ENCODE measurements at places on chromosomes 5 and 9.

DNA sequence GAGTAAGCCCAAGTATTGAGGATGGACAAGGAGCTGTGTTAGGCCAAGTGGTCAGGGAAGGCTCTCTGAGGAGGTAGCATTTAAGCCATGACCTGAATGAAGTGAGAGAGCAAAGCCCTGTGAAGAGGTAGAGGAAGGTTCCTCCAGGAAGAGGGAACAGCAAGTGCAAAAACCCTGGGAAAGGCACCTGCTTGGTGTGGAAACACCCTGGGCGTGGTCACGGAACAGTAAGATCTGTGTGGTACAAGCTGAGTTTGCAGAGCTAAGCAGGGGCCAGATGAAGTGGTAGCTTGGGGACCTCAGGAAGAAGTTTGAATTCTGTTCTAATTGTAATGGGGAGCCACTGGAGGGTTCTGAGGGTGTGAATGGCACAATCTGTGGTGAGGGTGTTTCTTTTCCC lies 310.2 kb downstream of the ARHGAP26 start:
- no peak for DNase-seq

GRCh38 chr5:97406946-97407676 lies 224.1 kb upstream of the RIOK2 start:
- no peak for DNase-seq

GRCh38 chr9:35960039-35960655 lies 2.2 kb upstream of the OR2S2 start:
- no peak for DNase-seq

DNA sequence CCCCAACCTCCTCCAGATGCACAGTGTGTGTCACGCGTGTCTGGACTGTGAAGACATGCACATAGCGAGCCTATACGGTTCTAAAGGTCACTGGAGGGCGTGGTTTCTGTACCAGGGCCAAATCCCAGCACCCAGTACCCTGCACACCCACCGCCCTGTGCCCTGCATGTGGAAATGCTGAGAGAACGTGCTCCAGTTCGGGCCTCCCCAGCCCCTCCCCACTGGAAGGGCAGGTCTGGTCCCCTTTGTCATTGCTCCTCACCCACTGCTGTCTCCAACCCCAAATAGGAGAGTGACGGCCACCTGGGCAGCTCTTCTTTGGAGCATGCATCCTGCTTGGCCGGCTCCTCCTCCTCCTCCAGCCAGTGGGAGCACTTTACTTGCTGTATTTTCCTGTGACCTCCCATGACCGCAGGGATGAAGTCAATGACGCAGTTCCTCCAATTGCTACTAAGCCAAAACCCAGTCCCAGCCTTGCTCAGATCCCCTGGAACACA lies 116.7 kb downstream of the WNK2 start:
- DNase-seq = peak; percentile 11

DNA sequence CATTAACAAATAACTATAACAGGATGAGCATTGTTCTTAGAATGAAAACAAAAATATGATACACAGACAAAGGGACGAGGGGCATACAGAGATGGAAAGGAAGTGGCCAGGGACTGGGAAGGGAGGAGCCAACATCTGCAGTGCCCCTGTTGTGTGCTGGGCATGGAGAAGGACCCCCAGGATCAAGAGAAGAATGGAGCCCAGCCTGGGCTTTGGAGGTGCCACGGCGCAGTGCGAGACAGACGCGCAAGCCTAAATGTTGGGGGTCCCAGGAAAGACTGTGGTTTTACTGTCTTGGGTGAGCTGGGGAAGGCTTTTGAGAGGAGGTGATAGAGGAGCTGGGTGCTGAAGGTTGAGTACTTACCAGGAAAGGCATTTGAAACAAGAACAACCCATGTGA lies 28.4 kb upstream of the DUSP1 start:
- no peak for DNase-seq

- no peak for DNase-seq
These were observed 257.4 kb downstream of the ENC1 start for GRCh38 chr5:74382987-74383593.

DNA sequence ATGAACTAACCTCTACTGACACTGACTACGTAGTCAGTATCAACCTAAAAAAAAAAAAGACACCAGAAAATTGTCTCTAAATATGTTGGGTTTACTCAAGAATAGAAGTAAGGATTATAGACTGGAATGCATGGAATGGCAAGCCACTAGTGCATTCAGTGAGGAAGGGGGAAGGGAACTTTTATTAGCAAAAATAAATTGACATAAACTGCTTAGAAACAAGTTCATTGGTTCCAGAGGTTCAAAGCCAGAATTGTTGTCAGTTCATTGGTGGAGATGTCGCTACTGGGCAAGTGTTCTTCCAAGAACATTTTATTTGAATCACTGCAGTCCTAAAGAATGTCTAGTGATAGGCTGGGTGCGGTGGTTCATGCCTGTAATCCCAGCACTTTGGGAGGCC lies 26.1 kb upstream of the AOPEP start:
- DNase-seq = no peak

GRCh38 chr5:140317859-140318258 lies 15.0 kb upstream of the PFDN1 start:
- no peak for DNase-seq

DNA sequence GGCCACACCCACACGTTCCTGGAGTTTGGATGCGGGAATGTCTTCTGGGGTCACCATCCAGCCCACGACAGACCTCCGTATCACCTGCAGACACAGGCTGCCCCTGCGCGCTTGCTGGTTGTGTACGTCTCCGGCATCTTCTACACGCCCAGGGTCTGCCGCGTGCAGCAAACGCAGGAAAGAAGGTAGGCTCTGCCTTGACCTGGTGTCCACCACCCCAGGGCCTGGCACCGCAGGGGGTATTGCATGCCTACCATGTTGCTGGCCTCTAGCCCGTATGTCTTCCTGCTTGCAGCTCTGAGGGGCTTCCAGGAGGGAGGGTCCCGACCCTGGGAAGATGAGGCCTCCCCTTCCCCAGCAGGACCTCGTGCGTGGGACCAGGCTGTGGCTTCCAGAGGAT lies 298.8 kb upstream of the IRX4 start:
- DNase-seq = no peak

DNA sequence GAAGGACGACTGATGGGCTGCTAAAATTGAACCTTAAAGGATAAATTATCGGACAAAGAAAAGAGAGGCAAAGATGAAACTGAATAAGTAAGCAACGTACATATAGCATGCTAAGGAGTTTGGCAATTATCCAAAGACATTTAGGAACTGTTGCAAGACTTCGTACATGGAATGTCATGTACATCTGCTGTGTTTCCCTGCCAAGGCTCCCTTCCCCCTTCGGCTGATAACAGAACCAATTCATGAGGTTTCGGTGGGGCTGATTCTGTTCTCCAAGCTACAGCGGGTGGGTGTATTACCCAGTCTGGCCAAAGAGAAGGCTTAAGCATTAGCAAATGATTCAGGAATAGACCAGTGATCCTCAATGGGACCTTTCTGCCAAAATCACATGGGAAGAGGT lies 190.9 kb upstream of the FREM1 start:
- no peak for DNase-seq

DNA sequence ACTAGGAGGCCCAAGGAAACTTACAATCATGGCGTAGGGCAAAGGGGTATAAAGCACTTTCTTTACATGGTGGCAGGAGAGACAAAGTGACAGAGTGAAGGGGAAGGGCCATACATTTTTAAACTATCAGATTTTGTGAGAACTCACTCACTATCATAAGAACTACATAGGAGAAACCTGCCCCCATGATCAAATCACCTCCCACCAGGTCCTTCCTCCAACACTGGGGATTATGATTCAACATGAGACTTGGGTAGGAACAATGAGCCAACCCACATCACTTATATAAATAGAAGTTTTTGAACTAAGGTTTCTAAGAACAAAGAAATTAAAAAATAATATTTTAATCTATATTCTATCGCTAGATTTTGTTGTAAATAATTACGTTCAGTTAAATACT lies 460.3 kb upstream of the TYRP1 start:
- DNase-seq = no peak

DNA sequence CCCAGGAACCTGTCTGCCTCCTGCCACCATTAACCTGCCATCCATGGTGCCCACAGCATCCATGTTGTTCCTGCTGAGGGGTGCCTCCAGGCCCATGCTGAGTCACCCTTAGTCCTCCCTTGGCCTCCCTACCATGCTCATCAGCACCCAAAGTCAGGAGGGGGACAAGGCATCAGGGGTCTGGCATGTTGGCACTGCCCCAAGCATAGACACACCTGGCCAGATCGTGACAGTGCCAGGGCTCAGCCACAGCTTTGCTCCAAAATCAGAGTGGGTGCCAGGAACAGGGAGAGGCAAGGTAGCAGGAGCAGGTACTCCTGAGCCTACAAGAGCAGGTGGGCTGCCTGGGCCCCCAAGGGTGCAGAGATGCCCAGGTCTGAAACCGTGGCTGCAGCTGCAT lies 566.6 kb downstream of the TLE1 start:
- DNase-seq = no peak

DNA sequence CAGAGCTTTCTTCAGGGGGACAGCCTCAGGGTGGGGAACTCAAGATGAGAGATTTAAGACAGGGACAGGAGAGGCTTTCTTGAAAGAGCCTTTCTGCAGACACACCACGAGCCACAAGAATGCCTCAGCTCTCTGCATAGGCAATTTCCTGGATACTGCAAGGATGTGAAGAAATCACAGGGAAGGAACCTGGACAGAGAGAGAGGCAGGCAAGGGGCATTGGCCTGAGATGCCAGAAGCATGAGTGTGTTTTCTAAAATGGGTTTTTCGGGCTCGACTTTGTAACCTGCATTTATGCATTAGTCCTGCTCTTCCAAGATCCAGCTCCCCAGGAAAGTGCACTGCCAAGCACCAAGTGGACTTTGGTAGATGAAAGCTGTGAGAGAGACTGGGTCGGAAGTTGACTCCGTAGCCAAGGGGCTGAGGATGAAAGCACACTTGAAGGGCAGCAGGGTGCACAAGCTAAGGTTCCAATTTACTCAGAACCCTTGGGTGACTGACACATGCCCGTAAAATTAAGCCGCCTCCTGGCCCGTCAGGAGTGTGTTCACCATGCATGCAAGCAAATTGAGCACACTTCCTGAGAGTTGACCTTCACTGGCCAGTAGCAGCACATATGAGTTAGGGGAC lies 90.9 kb downstream of the CFAP90 start:
- no peak for DNase-seq

DNA sequence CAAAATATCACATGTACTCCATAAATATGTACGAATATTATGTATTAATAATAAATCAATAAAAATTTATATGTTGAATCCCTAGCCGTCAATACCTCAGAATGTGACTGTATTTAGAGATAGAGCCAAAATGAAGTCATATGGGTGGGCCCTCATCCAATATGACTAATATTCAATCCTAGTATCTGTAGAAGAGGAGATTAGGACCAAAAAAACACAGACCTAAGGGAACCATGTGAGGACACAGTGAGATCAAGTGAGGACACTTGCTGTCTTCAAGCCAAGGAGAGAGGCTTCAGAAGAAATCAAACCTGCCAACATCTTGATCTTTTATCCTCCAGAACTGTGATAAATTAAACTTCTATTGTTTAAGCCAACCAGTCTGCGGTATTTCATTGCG lies 3.7 kb upstream of the AMACR start:
- DNase-seq = no peak

GRCh38 chr9:116806075-116806474 lies 119.0 kb downstream of the TRIM32 start:
- DNase-seq = no peak

DNA sequence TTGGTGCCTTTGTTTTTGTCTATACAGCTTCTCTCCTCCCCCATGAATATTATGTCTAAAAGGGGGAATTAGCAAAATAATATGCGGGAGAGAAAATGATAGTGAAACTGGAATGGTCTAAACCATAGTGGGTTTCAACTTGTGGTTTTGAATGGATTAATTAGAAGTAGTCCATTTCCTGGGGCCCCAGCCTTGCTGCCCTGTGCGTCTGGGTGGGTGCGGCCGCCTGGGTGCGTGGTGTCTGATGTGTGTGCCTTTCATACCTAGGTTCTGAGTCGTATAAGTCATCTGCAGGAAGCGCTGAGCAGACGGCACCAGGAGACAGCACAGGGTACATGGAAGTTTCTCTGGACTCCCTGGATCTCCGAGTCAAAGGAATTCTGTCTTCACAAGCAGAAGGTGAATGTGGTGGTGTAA lies 120.0 kb upstream of the CACNA1B start:
- peak; percentile 45 for DNase-seq

DNA sequence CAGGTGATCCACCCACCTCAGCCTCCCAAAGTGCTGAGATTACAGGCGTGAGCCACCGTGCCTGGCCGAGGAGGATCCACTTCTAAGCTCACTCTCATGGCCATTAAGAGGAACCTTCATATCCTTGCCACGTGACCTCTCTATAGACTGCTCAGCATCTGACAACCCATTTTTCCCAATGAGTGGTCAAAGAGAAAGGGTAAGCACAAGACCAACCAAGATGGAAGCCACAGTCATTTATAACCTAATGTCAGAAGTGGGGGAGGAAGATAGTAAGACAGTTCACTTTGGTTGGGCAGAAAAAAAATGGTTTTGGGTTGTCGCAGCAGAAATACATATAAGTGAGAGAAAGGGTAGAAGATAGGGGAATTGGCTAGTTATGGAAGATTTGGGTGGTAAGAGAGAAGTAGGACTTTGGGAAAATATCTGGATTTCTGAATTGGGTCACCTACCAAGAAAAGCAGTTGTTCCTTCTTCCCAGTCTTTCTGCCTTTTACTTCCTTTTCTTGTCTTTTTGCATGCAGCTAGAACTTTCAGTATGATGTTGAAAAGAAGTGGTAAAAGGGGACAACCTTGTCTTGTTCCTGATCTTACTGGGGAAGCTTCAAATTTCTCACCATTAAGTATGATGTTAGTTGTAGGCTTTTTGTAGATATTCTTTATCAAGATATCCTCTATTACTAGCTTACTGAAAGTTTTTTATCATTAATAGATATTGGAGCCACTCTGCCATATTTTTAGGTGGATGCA lies 15.6 kb downstream of the SNX2 start:
- no peak for DNase-seq

GRCh38 chr9:133709691-133710571 lies 28.2 kb downstream of the SARDH start:
- DNase-seq = no peak

DNA sequence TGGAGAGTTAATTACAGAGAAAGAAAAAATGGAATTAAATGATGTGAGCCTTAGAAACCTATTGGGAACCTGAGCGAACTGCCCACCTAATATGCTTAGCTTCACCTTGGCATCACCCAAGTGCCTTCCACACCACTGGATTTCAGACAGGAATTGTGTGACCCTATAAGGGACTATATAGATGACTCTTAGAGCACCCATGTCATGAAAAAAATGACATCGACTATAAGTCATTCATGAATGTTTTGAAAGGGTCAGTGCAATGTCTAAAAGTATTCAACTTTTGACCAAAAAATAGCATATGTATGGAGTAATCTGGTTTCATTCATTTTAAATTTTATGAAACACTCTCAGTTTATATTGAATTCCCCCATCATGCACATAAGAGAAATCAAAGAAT lies 81.6 kb upstream of the PRRC1 start:
- DNase-seq = no peak

- DNase-seq = no peak
These were observed 427.8 kb downstream of the KDM4C start for GRCh38 chr9:7185612-7186011.

- DNase-seq = no peak
These were observed 10.3 kb upstream of the GLE1 start for GRCh38 chr9:128494108-128494745.
